ENCODE measurements at places on chromosomes 1 and 21.

DNA sequence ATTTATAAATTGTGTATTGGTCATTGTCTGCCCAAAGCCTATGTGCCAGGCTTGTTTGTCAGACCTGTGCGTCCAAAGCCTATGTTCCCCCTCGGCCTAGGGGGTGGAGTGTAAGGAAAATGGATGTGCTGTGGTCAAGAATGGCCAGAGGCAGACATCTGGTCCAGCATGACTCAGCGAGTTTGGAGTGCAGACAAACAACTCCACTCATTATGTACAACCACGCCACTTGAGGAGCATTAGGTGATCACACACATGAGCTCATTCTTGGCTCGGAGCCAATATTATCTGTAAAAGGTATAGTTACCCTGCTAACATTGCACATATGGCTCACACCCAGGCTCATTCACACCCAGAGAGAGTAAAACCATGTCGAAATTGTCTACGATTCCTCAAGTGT lies 1047.6 kb upstream of the ADGRL4 start:
- no peaks in the 10 kb centered on the region for H3K4me1 ChIP-seq
- no peaks in the 10 kb centered on the region for H3K36me3 ChIP-seq
- no peak overlapping the region for H3K4me3 ChIP-seq

GRCh38 chr1:26023826-26024225 lies 2.3 kb downstream of the EXTL1 start:
- no peaks in the 10 kb centered on the region for H3K27me3 ChIP-seq
- no peaks in the 10 kb centered on the region for H3K36me3 ChIP-seq
- no peak for DNase-seq

DNA sequence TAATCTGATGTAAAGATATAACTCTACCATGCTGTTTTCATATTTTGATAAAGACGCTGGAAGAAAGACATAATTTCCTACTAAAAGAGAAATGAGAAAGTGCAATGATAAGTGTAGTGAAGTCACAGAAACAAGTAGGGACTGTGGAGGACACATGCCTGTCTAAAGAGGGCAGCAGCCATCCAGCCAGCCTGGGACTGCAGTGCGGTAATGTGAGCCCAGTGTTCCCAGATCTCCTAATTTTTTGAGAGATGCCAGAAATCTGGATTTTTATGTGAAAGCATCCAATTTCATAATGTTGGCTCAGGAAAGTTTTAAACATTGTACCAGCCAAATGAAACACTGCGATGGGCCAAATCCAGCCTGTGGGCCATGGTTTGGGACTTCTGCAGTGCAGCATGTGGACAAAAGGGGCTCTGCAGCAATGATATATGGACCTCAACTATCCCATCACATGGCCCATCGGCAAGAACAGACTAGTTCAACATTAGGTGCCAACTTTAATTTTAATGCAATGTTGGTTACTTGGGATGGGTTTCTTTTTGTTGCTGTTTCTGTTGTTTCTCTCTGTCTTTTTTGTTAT lies 329.5 kb downstream of the LTN1 start:
- H3K36me3 ChIP-seq, result no peaks in the 10 kb centered on the region
- no peak overlapping the region for H3K27ac ChIP-seq
- DNase-seq, result no peak
- no peaks in the 10 kb centered on the region for H3K27me3 ChIP-seq

GRCh38 chr1:44025816-44026215 lies 5.4 kb downstream of the SLC6A9 start:
- H3K36me3 ChIP-seq, result peaks cover 12% of the 10 kb centered on the region
- H3K27ac ChIP-seq, result no peak overlapping the region
- H3K4me1 ChIP-seq, result peaks cover 12% of the 10 kb centered on the region
- no peak overlapping the region for H3K4me3 ChIP-seq
- H3K27me3 ChIP-seq, result no peaks in the 10 kb centered on the region

- no peak overlapping the region for H3K27ac ChIP-seq
- H3K27me3 ChIP-seq, result no peaks in the 10 kb centered on the region
- no peak for DNase-seq
- no peaks in the 10 kb centered on the region for H3K4me1 ChIP-seq
- no peak overlapping the region for H3K4me3 ChIP-seq
- H3K36me3 ChIP-seq, result no peaks in the 10 kb centered on the region
These were observed 61.4 kb upstream of the VCAM1 start for GRCh38 chr1:100657876-100658715.

- peaks cover 2% of the 10 kb centered on the region for H3K36me3 ChIP-seq
- no peaks in the 10 kb centered on the region for H3K4me1 ChIP-seq
- no peak overlapping the region for H3K4me3 ChIP-seq
- no peak overlapping the region for H3K27ac ChIP-seq
- no peak for DNase-seq
These were observed 91.9 kb upstream of the TSPAN2 start for GRCh38 chr1:115181231-115181630.

DNA sequence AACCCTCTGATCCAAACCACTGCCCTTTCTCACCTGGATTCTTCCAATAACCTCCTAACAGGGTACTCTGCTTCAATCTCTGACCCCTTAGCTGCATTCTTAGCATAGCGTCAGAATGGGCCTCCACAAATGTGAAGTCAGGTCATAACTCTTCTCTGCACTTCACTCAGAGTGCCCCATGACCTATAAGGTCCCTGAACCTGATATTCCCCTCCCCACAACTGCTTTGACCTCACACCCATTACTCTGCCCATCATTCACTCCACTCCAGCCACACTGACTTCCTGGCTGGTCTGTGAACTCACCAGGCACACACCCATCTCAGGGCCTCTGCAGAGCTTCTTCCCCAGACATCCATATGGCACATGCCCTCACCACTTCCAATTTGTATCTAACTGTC lies 141.9 kb downstream of the ZNF281 start:
- H3K4me3 ChIP-seq, result no peak overlapping the region
- no peak for DNase-seq
- no peaks in the 10 kb centered on the region for H3K27me3 ChIP-seq
- H3K4me1 ChIP-seq, result no peaks in the 10 kb centered on the region
- H3K36me3 ChIP-seq, result no peaks in the 10 kb centered on the region

DNA sequence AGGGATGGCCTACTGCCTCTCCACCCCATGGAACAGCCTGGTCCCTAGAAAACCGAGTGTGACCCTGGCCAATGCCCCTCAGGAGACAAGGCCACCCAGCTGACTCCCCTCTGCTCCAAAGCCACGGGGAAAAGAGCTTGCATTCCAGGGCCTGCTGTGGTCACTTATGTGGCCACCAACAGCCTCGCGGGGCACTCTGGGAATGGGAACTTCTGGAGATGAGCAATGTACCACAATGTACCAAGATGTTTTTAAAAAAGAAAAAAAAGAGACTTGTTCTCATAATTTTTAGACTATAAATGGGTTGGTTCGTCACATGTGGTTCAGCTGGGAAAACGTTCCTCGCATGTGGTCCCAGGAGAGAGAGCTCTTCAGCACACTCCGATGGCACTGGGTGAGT lies 62.8 kb downstream of the SLC66A1 start:
- no peak for DNase-seq
- peak overlapping the region; percentile 73 for H3K27ac ChIP-seq
- H3K4me3 ChIP-seq, result no peak overlapping the region
- peaks cover 54% of the 10 kb centered on the region for H3K36me3 ChIP-seq
- no peaks in the 10 kb centered on the region for H3K27me3 ChIP-seq
- H3K4me1 ChIP-seq, result peaks cover 21% of the 10 kb centered on the region

- no peaks in the 10 kb centered on the region for H3K27me3 ChIP-seq
- peaks cover 69% of the 10 kb centered on the region for H3K4me1 ChIP-seq
- peak overlapping the region; percentile 73 for H3K27ac ChIP-seq
- H3K4me3 ChIP-seq, result peak overlapping the region; percentile 60
- peaks cover 31% of the 10 kb centered on the region for H3K36me3 ChIP-seq
- DNase-seq, result no peak
These were observed 66.2 kb downstream of the ATP2B4 start for GRCh38 chr1:203692565-203693470.

DNA sequence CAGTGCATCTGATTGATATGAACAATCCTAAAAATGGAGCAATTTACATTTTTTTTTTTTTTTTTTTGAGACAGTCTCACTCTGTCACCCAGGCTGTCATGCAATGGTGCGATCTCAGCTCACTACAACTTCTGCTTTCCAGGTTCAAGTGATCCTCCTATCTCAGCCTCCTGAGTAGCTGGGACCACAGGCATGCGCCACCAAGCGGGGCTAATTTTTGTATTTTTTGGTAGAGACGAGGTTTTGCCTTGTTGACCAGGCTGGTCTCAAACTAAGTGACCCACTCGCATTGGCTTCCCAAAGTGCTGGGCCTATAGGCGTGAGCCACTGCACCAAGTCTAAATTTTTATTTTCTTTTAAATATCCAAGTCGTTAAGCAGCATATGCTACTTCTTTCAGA lies 109.0 kb downstream of the FAF1 start:
- no peaks in the 10 kb centered on the region for H3K27me3 ChIP-seq
- H3K4me3 ChIP-seq, result no peak overlapping the region
- DNase-seq, result no peak

DNA sequence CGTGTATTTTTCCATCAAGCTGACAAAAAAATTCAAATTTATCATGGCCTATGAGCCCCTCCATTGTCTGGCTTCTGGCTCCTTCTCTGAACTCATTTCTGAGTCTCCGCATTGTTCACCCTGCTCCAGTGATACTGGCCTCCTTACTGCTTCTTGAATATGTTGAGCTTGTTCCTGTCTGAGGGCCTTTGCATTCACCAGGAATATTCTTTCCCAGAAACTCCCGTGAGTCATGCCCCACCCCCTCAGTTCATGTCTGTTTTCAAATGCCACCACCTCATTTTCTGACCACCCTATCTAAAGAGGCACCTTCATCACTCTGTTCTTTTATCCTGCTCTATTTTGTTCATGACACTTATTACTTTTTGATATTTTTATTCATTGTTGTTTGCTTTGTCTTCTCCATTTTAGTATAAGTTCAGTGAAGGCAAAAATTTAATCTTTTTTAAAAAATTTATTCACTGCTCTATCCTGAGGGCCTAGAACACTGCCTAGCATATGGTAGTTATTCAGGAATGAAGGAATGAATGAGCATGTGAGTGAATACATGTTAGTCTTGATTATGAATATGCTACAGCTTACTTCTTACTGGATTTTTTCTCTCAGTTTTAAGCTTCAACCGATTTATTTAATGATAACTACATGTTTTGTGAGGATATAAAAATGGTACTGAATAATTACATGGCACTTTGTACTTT lies 140.4 kb upstream of the C1orf105 start:
- no peak for DNase-seq
- H3K27me3 ChIP-seq, result no peaks in the 10 kb centered on the region
- no peaks in the 10 kb centered on the region for H3K36me3 ChIP-seq

GRCh38 chr21:26881504-26882228 lies 36.5 kb upstream of the ADAMTS1 start:
- no peaks in the 10 kb centered on the region for H3K27me3 ChIP-seq
- H3K4me3 ChIP-seq, result no peak overlapping the region
- no peaks in the 10 kb centered on the region for H3K36me3 ChIP-seq
- no peak for DNase-seq
- no peak overlapping the region for H3K27ac ChIP-seq

- peaks cover 29% of the 10 kb centered on the region for H3K36me3 ChIP-seq
- DNase-seq, result no peak
- no peaks in the 10 kb centered on the region for H3K4me1 ChIP-seq
- H3K27ac ChIP-seq, result no peak overlapping the region
- no peaks in the 10 kb centered on the region for H3K27me3 ChIP-seq
These were observed 43.7 kb downstream of the ST7L start for GRCh38 chr1:112575154-112575804.

DNA sequence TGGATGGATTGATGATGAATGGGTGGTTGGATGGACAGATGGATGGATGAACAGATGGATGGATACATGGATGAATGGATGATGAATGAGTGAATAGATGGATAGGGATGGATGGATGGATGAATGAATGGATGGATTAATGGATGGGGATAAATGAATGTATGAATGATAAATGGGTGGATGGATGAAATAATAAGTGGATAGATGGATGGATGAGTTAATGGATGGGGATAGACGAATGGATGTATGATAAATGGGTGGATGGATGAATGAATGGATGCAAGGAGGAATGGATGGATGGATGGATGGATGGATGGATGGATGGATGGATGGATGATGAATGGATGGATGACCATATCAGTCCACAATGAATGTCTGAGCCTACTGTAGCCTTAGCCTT lies 381.9 kb downstream of the SETD4 start:
- DNase-seq, result no peak
- no peaks in the 10 kb centered on the region for H3K36me3 ChIP-seq
- no peak overlapping the region for H3K27ac ChIP-seq
- H3K27me3 ChIP-seq, result peaks cover 32% of the 10 kb centered on the region

DNA sequence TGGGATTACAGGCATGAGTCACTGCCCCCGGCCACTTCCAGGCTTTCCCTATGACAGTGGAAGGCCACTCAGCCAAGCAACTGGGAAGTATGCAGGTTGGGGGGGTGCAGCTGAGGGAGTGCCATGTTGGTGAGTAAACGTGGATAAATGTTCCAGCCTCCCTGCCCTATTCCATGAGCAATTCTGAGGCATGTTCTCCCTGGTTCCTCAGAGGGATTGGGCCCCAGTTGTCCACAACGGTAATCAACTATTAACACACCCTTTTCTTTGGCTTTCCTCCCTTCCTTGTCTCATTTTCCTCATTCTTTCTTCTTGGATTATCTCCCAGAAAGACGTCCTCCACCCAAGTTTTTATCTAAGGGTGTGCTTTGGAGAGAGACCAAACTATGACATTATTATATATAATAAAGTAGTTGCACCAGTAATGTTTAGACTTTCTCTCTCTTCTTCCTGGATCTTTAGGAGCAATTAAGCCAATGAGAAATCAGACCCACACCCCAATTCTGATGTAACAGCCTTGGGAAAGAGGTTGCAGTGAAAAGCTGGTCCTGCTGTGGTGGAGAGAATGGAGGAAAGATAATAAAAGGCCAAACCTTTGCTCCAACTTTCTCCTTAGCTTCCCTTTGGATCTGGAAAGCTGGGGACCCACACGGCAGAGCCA lies 6.8 kb upstream of the SLAMF9 start:
- no peak for DNase-seq
- no peak overlapping the region for H3K27ac ChIP-seq
- H3K4me3 ChIP-seq, result no peak overlapping the region
- no peaks in the 10 kb centered on the region for H3K4me1 ChIP-seq
- peaks cover 32% of the 10 kb centered on the region for H3K27me3 ChIP-seq

DNA sequence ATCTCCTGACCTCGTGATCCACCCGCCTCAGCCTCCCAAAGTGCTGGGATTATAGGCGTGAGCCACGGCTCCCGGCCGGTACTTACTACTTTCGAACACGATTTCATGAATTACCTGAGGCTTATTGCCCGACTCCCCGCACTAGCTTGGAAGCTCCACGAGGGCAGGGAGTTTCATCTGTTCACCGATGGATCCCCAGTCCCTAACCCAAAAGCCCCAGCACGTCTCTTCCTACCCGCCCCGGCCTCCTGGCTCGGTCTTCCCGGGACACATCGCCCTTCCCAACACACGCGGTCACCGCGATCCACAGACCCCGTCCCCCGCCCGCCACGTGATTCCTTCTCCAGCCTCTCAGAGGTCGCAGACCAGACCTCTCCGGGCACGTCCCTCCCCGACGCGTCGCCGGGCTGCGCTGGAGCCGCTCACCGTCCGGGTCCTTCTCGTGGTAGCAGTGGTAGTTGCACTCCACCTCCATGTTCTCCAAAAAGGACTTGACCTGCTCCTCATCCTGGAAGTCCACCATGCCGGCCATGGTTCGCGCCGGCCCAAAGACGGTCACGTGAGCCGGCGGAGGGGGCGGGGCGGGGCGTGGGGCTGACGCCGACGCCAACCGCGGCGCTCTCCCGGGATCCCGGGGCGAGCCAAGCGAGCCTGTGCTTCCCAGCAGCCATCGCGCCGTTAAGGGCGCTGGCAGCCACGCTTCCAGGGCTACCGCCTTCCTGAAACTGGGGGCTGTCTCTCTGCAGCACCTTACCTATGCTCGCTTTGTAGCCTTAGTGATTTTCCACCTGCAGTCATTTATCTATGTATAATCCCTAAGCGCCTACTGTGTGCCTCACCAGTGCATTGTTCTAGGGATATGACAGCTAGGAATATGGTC lies at the start of gene COA7:
Gene COA7, minus strand, starts transcription at position 553 of the 880 bp plus-strand sequence. Its CDS starts 21 bp downstream, at position 532.
- peaks cover 15% of the 10 kb centered on the region for H3K4me1 ChIP-seq
- H3K27ac ChIP-seq, result peak within 1 kb of the TSS; percentile 90
- peak within 1 kb of the TSS; percentile 89 for H3K4me3 ChIP-seq
- no peaks in the 10 kb centered on the region for H3K27me3 ChIP-seq

Data from effector memory CD8-positive, alpha-beta T cell (primary cell).